Astrocyte (in vitro differentiated cells and primary cell): ENCODE measurements at places on chromosomes 2 and 18. TPM values are rescaled to one million over a fixed set of nuclear protein-coding genes. Genes with fewer than 3 reads are reported as not detected.

GRCh38 chr2:168396131-168396530 lies 59.9 kb upstream of the CERS6 start:
- no peaks in the 10 kb centered on the region for H3K4me1 ChIP-seq
- H3K36me3 ChIP-seq, result no peaks in the 10 kb centered on the region
- DNase-seq, result peak; percentile 52

The SMARCAL1 gene
- 35.2 and 37.6 TPM in 2 replicates for total RNA-seq

GRCh38 chr2:54522624-54523281 lies 66.6 kb downstream of the SPTBN1 start:
- H3K27ac ChIP-seq, result no peak overlapping the region
- peaks cover 42% of the 10 kb centered on the region for H3K4me1 ChIP-seq
- peaks cover 12% of the 10 kb centered on the region for H3K36me3 ChIP-seq
- H3K4me3 ChIP-seq, result no peak overlapping the region
- no peaks in the 10 kb centered on the region for H3K27me3 ChIP-seq
- DNase-seq, result no peak

The SP140 gene
- 14.1 and 18.5 TPM in 2 replicates for total RNA-seq

- no peak overlapping the region for H3K27ac ChIP-seq
- H3K27me3 ChIP-seq, result no peaks in the 10 kb centered on the region
- no peaks in the 10 kb centered on the region for H3K36me3 ChIP-seq
- no peak overlapping the region for H3K4me3 ChIP-seq
- DNase-seq, result no peak
Measured at GRCh38 chr2:188391354-188391753, 99.7 kb downstream of the GULP1 start.
